ENCODE measurements at places on chromosomes 11 and 22.

GRCh38 chr11:73157101-73158010 is 15.2 kb upstream of the FCHSD2 start:
- peak; percentile 87 for DNase-seq

DNA sequence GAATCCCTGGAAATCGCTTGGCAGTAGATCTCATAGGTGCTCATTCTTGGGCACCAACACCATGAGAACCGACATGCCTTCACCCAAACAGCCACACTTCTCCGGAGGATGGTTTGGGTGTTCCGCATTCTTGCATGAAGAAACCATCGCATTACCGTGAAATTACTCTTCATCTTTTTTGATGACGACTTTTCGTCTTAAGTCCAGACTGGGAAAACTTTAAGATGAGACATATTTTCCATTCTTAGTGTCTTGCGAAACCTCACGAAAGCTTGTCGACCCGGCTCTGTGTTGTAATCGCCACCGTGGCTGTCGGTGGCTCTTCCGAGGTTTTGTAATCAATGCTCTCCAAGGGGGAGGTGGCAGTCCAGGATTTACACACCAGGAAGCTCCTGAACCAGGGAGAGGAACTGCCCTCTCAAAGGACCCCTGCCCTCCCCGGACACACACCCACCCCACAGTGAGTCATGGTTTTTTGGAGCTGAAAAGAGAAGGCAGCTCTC is 1.7 kb downstream of the TOM1 start:
- no peak for DNase-seq

DNA sequence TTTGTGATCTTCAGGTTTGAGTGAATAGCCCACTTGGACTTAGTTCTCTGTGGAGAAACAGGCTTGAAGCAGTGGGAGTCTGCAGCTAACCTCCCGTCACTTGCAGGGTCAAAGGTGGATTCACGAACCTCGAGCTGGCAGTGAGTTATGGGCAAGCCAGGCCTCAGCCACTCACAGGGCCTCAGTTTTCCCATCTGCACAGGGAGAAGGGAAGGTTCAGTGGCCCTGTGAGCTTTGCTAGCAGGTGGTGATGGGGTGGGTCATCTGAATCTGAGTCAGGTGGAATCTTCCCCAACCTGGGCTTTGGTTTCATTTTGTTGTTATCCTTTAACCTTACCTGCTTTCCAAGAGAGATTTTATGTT is 86.6 kb upstream of the GRIK4 start:
- no peak for DNase-seq

DNA sequence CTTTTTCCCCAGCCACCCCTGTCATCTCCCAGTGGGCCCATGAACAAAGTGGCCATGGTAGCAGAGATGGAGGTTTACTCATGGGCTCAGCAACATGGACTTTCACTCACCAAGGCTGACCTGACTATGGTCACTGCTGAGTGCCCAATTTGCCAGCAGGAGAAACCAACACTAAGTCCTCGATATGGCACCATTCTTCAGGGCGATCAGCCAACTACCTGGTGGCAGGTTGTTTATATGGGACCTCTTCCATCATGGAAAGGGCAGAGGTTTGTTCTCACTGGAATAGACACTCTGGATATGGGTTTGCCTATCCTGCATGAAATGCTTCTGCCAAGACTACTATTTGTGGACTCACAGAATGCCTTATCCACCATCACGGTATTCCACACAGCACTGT is 1009.1 kb downstream of the NTM start:
- no peak for DNase-seq

- DNase-seq, result peak; percentile 26
Observed at GRCh38 chr11:95503047-95503446, 272.0 kb upstream of the SESN3 start.

Measured in heart left ventricle (tissue), 16 donors.